ENCODE measurements at places on chromosomes 11 and 22. TPM values are rescaled to one million over a fixed set of nuclear protein-coding genes. Genes with fewer than 3 reads are reported as not detected.

Gene NFAM1
- 0.54 TPM for total RNA-seq

Gene MMP3
- not detected for total RNA-seq

Gene CASP5
- total RNA-seq, result not detected

Gene OR52H1
- not detected for total RNA-seq

Gene FXYD6
- 0.31 TPM for total RNA-seq

Gene IRAG1
- total RNA-seq, result not detected

Gene GSTT2B
- 0.39 TPM for total RNA-seq

Gene CACNA1I
- 1.4 TPM for total RNA-seq

Gene OR51B4
- not detected for total RNA-seq

Gene MPEG1
- not detected for total RNA-seq

Gene GALNT18
- total RNA-seq, result 19.2 TPM

Gene ARHGAP8
- 2.4 TPM for total RNA-seq

Gene SCUBE1
- total RNA-seq, result not detected

Gene OR52I1
- total RNA-seq, result not detected

Gene MRPL40
- 8.2 TPM for total RNA-seq

Gene SLCO2B1
- not detected for total RNA-seq

Gene FAT3
- total RNA-seq, result not detected

Gene PKP3
- total RNA-seq, result 0.12 TPM

Gene FOLR2
- total RNA-seq, result not detected

Gene LYVE1
- total RNA-seq, result not detected

Gene GPHA2
- total RNA-seq, result not detected

Gene APOL3
- 46.4 TPM for total RNA-seq

Gene SEPTIN5
- total RNA-seq, result 1.2 TPM

Gene VWCE
- 5.4 TPM for total RNA-seq

Gene ISX
- not detected for total RNA-seq

Gene MMP27
- total RNA-seq, result not detected

Gene APLP2
- total RNA-seq, result 32.2 TPM

Gene ZC3H12C
- total RNA-seq, result 0.54 TPM

Gene DCHS1
- total RNA-seq, result 2.1 TPM

Gene TRIM44
- total RNA-seq, result 34.9 TPM

Gene HTR3B
- total RNA-seq, result not detected

Gene RPS3
- 4,688 TPM for total RNA-seq

Gene APOA4
- total RNA-seq, result not detected

Gene VSIG10L2
- total RNA-seq, result not detected

Gene APOBEC3H
- 34.3 TPM for total RNA-seq

Gene APOL5
- total RNA-seq, result not detected

Gene HOATZ
- total RNA-seq, result not detected

Gene LARGE2
- total RNA-seq, result 1.1 TPM

Gene HEPN1
- not detected for total RNA-seq

Gene CALCA
- total RNA-seq, result not detected
